ENCODE measurements at places on chromosomes 3 and 15.

DNA sequence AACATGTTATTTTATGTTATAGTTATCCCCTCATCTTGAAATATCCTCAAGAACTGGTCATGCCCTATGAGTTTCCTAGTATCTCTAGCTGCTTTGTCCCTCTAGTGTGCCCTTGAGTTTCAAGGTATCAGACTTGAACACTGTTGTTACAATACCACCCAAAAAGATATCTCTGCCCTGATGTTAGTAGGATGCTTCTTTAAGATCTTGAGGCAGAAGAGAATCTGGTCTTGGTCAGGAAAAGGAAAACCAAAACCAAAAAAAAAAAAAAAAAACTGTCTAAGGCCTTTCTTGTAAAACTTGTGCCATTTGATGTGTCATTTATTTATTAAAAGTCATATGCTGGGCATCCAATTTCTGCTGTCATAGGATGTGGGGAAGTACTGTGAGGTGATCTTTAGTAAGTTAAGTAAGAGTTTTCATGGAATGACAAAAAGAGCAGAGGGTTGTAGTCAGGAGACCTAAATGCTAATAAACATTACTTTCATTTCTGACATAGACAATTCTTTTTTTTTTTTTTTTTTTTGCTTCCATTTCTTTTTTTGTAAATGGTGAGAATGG, 229.7 kb downstream of the NECTIN3 start:
- DNase-seq = no peak

GRCh38 chr3:98029083-98029482, 6.0 kb downstream of the GABRR3 start:
- DNase-seq = no peak

- DNase-seq = no peak
Measured at GRCh38 chr15:78083186-78083585, 5.7 kb upstream of the TBC1D2B start.

DNA sequence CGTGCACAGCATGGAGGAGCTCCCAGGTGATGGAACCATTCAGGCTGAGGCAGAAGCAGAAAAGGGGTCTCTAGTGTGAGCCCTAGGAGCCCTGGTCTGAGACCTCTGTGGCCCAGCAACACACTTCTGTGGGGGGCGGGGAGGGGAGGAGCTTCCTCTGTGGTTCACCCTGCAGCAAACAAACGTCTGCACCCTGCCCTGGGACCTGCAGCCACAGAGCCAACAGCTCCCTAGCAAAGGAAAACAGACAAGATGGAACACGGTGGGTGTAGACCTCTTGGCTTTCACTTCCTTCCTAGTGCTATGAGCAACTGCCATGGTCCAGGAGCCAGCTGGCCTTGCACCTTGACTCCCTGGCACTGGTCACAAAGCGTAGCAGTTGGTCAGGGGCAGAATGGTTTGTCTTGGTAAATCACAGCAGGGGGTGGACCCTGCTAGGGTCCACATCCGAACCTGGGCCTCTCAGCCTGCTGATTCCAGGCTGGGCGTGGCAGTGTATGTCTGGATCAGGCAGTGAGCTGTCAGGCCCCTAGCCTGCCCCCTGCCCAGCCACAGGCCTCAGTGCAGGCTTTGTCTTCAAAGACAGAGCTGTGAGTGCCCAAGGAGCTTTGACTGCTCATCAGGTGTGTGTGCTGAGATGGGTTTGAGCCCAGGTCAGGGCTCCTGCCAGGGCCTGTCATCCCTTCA, 6.7 kb downstream of the AMIGO3 start:
- DNase-seq = no peak

DNA sequence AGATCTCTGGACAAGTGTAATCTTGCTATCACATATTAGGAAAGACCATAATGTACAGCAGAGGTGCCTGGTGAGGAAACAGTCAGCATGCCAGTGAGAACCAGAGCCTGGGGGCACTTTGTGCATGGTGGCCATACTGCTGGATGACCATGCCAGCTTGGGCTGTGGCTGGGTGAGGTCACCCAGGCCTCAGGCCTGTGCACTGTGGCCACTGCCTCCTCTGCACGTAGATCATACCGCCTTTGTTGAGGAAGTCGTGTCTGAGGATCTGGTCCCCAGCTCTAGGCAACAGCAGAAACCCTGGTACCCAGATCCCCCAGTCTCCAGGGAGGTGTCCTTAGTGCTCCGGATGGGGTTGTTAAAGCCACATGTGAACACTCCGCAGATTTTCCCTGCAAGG, 38.9 kb downstream of the ZNF710 start:
- no peak for DNase-seq

- DNase-seq = no peak
Measured at GRCh38 chr3:114154321-114154821, 24.5 kb downstream of the DRD3 start.

- DNase-seq = no peak
Measured at GRCh38 chr3:159091936-159092335, 290.1 kb downstream of the MFSD1 start.

GRCh38 chr15:89333011-89333860, 1.4 kb downstream of the POLG start:
- no peak for DNase-seq

DNA sequence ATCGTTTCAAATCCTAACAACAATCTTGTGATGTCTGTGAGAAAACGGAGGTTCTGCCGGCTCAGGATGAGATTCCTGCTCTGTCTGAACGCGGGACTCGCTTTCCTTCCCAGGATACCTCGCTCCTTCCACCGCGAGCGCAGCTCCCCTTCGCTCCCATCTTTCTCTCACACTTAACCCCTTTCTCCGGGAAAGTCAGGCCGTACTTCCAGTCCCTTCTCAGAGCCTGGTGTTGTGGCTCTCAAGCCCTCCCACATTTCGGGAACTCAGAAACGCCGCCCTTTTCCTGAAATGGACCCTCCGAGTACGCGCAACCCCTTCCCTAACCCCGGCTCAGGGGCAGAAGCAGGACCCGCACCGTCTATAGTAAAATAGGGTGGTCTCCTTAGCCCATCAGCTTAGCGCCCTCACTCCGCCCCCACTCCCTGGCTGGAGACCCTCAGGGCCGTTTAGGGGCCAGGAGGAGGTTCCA, 378 bp upstream of the FEM1B start:
- DNase-seq = no peak

GRCh38 chr3:43695863-43696262, 5.1 kb downstream of the ABHD5 start:
- no peak for DNase-seq

GRCh38 chr3:139423232-139423631, 33.8 kb upstream of the COPB2 start:
- DNase-seq = no peak

DNA sequence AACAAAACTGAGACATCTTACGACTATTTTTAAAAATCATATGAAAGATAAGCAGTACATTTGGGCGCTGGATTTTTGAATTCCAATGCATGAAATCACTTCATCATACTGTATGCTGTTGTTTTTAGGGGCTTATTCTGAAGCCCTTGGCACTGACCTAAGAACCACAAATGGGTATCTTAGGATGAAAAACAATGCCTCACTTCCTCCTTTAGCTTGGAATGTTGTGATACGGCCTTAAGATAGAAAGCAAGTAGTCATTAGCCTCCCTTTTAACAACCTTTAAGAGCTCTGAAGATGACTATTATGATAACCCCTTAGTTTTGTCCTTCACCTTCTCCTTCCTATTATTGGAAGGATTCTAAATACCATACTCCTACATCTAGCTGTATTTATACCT, 289.8 kb downstream of the ARPP21 start:
- DNase-seq = no peak

- DNase-seq = no peak
Measured at GRCh38 chr15:98674336-98674735, 26.0 kb downstream of the IGF1R start.

DNA sequence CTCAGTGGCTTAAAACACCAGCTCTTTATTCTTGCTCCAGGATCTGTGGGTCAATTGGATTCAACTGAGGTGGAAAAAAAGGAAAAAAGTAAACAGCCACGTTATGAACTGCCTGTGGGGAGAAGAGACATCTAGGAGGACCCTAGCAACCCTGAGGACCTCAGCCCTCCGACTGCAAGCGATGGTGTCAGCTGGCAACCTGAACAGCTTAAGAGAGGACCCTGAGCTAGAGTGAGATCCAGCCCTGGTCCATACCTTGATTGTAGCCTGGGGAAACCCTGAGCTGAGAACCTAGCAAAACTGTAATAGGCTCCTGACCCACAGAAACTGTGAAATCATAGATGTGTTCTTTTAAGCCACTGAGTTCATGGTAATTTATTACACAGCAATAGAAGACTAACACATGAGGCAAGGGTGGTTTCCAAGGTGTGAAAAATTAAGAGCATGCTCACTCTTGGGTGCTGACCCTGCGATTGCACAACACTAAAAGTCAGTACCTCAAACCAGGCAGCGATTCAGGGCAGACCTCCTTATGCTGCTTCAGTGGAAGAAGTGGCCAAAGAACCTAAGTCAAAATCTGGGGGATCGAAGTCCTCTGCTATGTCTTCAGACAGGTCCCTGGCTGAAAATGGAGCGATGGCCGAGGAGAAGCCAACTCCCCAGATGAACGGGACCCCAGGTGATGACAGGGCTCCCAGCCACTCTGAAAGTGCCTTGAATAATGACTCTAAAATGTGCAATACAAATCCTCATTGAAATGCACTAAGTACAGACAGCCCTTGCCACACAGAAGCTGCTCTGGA, 57.7 kb downstream of the GASK1A start:
- no peak for DNase-seq

GRCh38 chr3:196355668-196356067, 17.5 kb upstream of the TM4SF19 start:
- no peak for DNase-seq

GRCh38 chr3:150447631-150448465, 39.8 kb downstream of the TSC22D2 start:
- DNase-seq = no peak

- peak; percentile 54 for DNase-seq
Measured at GRCh38 chr3:60017631-60018030, 967.8 kb upstream of the CFAP20DC start.

DNA sequence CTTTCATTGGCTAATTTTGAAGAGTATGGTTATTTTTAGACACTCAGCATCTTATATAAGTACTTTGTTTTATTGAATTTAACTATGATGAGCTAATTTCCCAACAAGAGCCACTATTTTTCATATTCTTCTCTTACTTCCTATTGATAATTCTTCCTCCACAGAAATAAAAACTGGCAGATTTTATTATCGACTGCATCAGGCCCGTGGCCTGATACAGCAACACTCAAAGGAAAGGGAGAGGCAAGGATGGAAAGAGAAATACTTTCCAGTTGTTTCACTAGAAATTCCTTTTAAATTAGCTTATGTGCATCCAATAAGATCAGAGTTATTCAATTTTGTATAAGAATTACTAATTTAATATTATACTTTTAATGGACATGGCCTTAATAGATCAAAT, 886.3 kb downstream of the ROBO1 start:
- no peak for DNase-seq

All from activated CD4-positive, alpha-beta T cell treated with anti-CD3 and anti-CD28 coated beads, Interleukin-2, amount 50 U/mL, for 48 hours (primary cell).